ENCODE measurements at places on chromosomes 6 and 20.

DNA sequence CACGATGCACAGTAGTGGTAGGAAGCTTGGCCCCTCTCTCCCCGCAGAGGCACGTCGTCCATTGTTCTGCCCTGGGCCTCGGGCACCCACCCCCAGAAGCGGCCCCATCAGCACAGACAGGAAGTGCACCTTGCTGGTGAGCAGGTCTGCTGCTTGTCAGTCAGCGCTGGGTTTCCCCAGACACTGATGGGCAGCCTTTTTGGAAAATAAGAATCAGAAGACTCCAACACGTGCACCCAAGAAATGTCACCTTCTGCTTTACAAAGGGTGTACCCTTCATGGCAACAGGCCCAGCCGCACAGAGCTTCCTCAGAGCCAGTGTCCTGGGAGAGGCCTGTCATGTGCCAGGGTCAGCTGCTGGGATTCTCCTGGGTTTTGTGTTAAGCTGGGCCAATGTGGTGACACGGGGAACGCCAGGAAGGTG, 34.7 kb upstream of the IRF4 start:
- DNase-seq: no peak

GRCh38 chr6:56840467-56841380, 114.2 kb upstream of the BEND6 start:
- no peak for DNase-seq

- DNase-seq: no peak
These were observed 1.2 kb upstream of the BPI start for GRCh38 chr20:38302786-38303185.

GRCh38 chr6:121993362-121993761, 406.1 kb upstream of the HSF2 start:
- no peak for DNase-seq

- no peak for DNase-seq
These were observed 215.9 kb downstream of the ARHGAP18 start for GRCh38 chr6:129494099-129494498.

DNA sequence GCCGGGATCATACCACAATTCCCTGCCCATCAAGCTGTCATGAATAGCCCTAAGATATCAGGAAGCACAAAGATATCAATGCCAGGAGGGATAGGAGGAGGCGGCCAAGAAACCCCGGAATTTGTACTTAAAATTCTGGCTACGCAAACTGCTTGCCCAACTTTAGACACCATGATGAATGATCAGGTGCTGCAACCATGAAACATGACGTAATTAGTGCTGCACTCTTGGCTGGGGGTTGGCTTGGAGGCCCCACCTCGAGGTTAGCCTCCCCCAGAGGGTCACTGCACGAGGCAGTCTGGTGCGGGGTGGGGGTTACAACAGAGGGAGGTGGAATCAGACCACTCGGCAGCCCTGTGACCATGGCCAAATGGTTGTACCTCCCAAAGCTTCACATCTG, 8.9 kb downstream of the SIRPA start:
- no peak for DNase-seq

DNA sequence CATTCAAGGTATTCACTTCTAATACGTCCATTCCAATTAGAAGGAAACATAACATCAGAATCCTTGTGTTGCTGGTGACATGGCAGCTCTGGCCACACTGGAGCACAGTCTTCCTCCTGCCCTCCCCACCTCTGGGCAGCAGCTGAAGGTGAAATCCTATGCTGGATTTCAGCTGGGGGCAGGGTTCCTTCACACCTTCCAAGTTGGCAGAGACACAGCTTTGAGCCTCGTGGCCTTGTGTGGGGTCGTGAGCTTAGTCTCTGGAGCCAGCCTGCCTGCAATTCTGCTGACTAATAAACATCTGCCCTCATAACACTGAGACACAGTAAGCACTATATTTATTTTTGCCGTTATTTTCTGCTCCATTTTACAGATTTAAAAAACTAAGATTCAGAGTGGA, 218.9 kb upstream of the RIN2 start:
- no peak for DNase-seq

DNA sequence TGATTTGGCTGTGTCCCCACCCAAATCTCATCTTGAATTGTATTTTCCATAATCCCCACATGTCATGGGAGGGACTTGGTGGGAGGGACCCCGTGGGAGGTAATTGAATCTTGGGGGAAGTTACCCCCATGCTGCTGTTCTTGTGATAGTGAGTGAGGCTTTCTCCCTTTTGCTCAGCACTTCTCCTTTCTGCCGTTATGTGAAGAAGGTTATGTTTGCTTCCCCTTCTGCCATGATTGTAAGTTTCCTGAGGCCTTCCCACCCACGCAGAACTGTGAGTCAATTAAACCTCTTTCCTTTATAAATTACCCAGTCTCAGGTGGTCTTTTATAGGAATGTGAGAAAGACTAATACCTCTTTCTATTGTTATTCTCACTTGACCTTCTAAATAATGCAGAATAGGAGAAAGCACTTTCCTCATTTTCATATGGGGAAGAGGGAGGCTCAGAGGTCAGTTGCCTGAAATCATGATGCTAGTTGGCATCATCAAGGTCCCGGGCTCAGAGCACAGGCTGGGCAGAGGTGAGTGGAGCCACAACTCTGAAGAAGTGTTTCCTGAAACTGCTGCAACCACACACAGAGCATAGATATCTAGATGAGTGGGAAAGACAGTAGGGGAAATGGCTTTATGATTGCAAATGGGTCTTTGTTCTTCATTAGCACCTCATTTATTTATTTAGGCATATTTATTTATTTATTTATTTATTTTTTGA, 191.0 kb downstream of the QKI start:
- no peak for DNase-seq

DNA sequence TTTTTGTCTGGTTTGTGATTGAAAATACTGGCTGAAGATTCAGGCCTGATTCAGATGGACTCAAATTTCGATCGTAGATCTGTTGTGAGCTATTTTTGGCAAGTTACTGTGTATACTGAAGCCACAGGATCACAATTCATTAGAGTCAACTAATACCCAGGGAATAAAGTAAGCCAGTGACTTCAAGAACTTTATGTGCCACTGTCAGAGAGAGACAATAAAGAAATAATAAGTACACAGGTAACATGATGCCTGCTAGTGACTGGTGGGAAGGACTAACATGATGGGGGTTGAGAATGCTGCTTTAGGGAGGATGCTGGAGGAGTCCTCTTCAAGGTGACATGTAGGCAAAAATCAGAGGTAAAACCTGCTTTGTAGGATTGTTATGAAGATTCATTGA, 215.9 kb downstream of the DOK5 start:
- DNase-seq: no peak

- DNase-seq: no peak
These were observed 34.6 kb upstream of the CALHM6 start for GRCh38 chr6:116426551-116426950.

DNA sequence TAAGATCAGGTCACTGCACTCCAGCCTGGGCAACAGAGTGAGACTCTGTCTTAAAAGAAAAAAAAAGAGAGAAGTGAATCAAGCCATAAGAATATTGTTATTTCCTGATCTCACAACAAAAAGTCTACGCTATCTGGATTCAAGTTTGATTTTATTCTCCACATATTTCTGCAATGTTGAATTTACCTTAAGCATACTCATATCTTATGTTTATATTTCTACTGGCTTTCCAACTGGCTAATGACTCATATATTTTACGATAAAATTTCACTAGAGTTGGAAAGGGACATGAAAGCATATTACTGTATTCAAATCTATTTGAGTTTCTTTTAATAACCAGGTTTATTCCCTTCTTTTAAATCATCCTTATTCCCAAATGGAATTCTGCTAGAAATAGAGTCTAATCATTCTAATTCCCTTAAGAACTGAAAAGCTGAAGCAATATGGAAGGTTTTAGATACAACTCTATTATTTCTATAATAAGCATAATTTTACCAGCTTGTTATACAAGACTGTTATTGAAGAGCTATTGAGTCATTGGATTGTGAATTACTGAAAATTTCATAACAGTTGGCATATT, 276.9 kb upstream of the HS3ST5 start:
- no peak for DNase-seq

DNA sequence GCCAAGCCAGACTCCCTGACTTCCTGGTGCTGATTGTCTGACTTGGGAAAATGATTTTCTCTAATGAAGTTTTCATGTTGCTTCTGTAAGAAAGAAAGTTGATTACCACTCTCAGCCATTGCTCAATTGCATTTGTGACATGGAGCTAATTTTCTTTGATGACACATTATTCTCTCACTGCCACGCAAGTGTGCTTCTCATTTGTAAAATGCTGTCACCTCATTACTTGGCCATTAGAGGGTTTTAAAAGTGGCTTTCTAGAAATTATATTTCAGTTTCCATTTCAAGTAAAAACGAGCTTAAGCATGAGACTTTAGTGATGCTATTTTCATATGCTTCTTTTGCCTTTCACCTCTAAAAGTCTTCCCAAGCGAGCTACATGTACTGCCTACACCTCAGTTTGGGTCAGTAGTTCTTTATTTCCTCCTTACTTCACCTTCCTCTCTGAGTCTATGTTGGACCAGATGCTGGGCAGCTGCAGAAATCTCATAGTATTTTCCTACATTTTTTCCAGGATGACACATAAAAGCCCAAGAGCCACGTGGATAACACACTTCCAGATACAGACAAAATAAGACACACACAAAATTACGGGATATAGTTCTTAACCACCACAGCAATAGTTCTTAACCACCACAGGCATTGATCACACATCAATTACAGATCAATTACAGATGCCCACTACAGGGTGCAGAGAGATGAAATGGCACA, 6.3 kb upstream of the FAM210B start:
- no peak for DNase-seq

Data from Kasumi-1 (cell line).